ENCODE measurements at places on chromosomes 4 and X.

DNA sequence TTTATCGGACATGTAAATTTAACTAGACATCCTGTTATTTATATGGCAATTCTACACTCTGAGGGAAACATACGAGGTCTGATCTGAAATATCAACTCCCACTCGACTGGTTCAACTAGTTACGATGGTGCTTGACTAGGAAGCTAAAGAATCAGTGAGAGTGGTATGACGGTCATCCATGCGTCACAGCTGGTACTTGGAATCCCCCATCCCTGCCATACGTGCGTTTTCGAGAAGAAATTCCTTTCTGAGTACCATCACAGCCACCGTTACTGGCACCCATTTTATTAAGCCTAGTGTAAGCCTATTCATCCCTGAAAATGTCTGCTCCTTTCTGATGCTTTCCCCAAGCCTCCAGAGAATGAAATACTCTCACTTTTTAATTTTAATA, 695 bp upstream of the PIGA start:
- H3K27ac ChIP-seq = peak overlapping the region; percentile 88
- H3K4me3 ChIP-seq = peak overlapping the region; percentile 91
- DNase-seq = peak; percentile 14
- H3K27me3 ChIP-seq = peaks cover 3% of the 10 kb centered on the region
- peaks cover 14% of the 10 kb centered on the region for H3K4me1 ChIP-seq
- H3K36me3 ChIP-seq = peaks cover 9% of the 10 kb centered on the region

DNA sequence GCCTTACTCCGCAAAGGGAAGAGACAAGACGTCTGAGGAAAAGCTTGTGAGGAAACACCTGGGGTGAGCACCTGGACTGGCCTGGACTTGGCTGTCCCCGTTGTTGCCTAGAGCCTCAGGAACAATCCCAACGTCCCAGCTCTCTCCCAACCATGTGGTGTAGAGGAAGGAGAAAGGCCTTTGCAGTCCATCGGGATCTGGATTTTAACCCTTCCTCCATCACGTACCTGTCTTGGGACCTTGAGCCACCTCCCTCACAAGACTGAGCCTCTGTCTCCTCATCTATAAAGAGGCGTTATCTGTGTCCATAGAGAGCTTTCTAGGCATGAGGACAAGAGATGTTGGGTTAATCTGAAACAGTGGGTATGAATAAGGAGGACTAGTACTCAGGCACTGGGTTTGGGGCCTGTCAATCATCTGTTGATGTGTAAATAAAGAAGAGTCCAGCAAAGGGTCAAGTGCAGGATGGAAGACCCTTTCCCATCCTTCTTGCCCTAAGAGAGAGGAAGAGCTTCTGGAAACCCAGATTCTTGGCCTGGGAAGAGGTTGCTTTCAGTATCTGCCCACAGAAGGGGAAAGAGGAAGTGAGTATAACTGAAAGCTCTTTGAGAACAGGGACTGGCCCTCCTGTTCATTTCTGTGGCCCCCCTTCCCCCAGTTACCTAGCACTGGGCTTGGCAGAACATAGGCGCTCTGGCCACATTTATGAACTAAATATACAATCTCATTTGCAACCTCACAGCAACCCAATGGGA, 137.1 kb downstream of the PJA1 start:
- no peaks in the 10 kb centered on the region for H3K36me3 ChIP-seq
- DNase-seq = no peak
- no peak overlapping the region for H3K4me3 ChIP-seq

GRCh38 chr4:73589887-73590801, 30.1 kb downstream of the RASSF6 start:
- H3K4me1 ChIP-seq = no peaks in the 10 kb centered on the region
- H3K27me3 ChIP-seq = peaks cover 4% of the 10 kb centered on the region
- H3K27ac ChIP-seq = no peak overlapping the region
- DNase-seq = no peak
- no peaks in the 10 kb centered on the region for H3K36me3 ChIP-seq

DNA sequence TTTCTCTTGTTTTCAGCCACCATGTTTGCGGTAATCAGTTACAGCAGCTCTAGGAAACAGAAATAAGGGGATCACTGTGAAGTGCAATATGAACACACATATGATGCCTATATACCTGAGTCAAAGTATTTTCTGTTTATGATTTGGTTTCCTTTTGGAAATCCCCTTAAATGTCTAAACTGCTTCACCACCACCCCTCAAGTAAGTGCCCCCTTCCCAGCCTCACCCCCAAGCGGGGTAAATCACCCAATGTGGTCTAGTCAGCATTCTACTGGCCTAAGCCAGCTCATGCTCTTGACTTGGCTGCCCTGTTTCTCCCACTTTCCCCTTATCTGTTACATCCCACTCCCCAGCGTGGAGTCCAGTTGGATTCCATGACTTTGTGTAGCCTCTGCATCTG, 176.5 kb downstream of the QDPR start:
- H3K4me3 ChIP-seq = no peak overlapping the region
- peak; percentile 15 for DNase-seq
- peaks cover 7% of the 10 kb centered on the region for H3K36me3 ChIP-seq
- peaks cover 46% of the 10 kb centered on the region for H3K4me1 ChIP-seq
- peak overlapping the region; percentile 28 for H3K27ac ChIP-seq
- H3K27me3 ChIP-seq = peaks cover 6% of the 10 kb centered on the region

GRCh38 chr4:121213940-121214339, 49.8 kb upstream of the TNIP3 start:
- H3K36me3 ChIP-seq = peaks cover 4% of the 10 kb centered on the region
- no peak for DNase-seq
- H3K27ac ChIP-seq = no peak overlapping the region
- H3K27me3 ChIP-seq = peaks cover 4% of the 10 kb centered on the region

GRCh38 chr4:172657081-172657480, 511.5 kb upstream of the GALNT7 start:
- H3K27ac ChIP-seq = no peak overlapping the region
- H3K4me1 ChIP-seq = no peaks in the 10 kb centered on the region
- no peak overlapping the region for H3K4me3 ChIP-seq
- no peaks in the 10 kb centered on the region for H3K27me3 ChIP-seq
- H3K36me3 ChIP-seq = no peaks in the 10 kb centered on the region
- DNase-seq = no peak

GRCh38 chr4:148795156-148795864, 353.1 kb upstream of the NR3C2 start:
- DNase-seq = no peak
- H3K36me3 ChIP-seq = no peaks in the 10 kb centered on the region
- no peak overlapping the region for H3K4me3 ChIP-seq
- H3K27me3 ChIP-seq = no peaks in the 10 kb centered on the region
- no peak overlapping the region for H3K27ac ChIP-seq
- no peaks in the 10 kb centered on the region for H3K4me1 ChIP-seq

DNA sequence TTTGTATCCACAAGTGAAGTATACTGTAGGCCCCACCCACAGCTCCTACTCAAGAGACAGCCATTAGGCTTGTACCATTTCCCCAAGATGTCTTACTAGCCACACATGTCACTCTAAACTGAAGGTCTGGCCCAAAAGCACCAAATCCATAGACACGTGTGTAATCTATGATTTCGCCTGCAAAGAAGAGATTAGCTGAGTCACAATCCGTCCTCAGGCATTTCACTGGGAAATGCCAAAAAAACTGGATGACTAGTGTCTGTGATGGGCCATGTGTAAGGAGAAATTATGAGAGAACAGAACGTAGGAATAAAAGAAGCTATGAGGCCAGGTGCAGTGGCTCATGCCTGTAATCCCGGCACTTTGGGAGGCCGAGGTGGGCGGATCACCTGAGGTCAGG, 21.9 kb upstream of the RP2 start:
- peaks cover 5% of the 10 kb centered on the region for H3K27me3 ChIP-seq
- no peak overlapping the region for H3K27ac ChIP-seq
- DNase-seq = no peak
- no peaks in the 10 kb centered on the region for H3K36me3 ChIP-seq
- H3K4me3 ChIP-seq = no peak overlapping the region
- no peaks in the 10 kb centered on the region for H3K4me1 ChIP-seq

GRCh38 chr4:3572363-3572762, 40.1 kb upstream of the LRPAP1 start:
- H3K27ac ChIP-seq = no peak overlapping the region
- H3K4me1 ChIP-seq = no peaks in the 10 kb centered on the region
- H3K36me3 ChIP-seq = no peaks in the 10 kb centered on the region
- DNase-seq = no peak

DNA sequence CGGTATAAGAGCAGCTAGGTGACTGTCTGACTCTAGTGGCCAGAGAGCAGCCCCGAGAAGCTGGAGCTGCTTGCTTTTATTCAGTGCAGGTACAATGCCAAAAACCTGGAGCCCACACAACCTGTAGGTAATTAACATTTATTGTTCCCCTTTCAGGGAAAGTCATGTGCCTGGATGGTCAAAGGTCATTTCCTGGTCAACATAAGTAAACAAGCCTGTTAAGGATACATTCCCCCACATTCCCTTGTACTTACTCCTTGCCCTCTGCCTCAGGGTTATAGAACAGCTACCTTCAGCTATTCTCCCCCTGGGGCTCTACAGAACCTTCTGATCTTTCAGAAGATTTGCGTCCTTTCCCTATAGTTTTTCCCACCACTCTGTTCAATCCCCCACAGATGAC, 253.4 kb downstream of the TMA16 start:
- H3K36me3 ChIP-seq = no peaks in the 10 kb centered on the region
- H3K4me3 ChIP-seq = no peak overlapping the region
- DNase-seq = no peak
- no peaks in the 10 kb centered on the region for H3K4me1 ChIP-seq

GRCh38 chr4:155060873-155061272, 147.6 kb upstream of the NPY2R start:
- H3K27ac ChIP-seq = no peak overlapping the region
- H3K27me3 ChIP-seq = no peaks in the 10 kb centered on the region
- H3K4me3 ChIP-seq = no peak overlapping the region
- DNase-seq = no peak

DNA sequence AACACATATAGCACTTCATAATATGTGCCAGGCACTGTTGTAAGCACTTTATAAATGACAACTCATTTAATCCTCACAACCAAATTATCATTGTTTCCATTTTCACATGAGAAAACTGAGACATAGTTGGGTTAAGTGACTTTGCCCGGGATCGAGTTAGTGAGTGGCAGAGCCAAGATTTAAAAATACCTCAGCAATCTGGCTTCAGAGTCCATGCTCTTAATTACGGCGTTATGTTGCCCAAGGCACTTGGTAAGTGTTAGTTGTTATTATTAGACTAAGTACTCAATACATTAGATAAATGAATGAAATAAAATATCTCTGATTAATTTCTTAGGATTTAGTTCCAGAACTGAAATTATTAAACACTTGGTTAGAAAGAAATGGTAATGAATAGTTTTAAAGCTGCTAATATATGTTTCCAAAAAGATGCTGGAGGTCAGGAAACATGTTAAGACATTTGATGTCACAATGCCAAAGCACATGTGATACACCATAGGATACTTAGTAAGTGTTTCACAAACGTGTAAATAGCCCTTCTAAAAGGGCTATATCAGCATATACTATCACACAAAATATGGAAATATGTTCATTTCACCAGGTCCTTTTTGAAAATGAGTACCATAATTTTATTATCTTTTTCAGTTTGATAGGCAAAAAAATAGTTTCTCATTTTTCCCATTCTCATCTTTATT, 301.9 kb downstream of the GPAT3 start:
- H3K27me3 ChIP-seq = no peaks in the 10 kb centered on the region
- H3K4me1 ChIP-seq = no peaks in the 10 kb centered on the region
- H3K4me3 ChIP-seq = no peak overlapping the region
- H3K36me3 ChIP-seq = no peaks in the 10 kb centered on the region
- H3K27ac ChIP-seq = no peak overlapping the region
- DNase-seq = no peak

DNA sequence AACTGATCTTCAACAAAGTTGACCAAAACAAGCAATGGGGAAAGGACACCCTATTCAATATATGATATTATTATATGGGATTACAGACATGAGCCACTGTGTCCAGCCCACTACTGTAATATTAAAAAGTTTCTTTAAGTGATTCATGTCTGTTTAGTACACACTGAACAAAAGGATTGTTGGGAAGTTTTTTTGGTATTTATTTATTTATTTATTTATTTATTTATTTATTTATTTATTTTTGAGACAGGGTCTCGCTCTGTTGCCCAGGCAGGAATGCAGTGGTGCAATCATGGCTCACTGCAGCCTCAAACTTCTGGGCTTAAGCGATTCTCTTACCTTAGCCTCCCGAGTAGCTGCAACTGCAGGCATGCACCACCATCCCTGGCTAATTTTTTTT, 58.4 kb upstream of the PGAM4 start:
- no peak overlapping the region for H3K27ac ChIP-seq
- no peaks in the 10 kb centered on the region for H3K4me1 ChIP-seq
- H3K27me3 ChIP-seq = no peaks in the 10 kb centered on the region
- DNase-seq = no peak
- H3K4me3 ChIP-seq = no peak overlapping the region
- peaks cover 3% of the 10 kb centered on the region for H3K36me3 ChIP-seq

GRCh38 chr4:90540536-90540935, 413.3 kb downstream of the CCSER1 start:
- H3K27me3 ChIP-seq = no peaks in the 10 kb centered on the region
- no peak overlapping the region for H3K4me3 ChIP-seq
- no peak overlapping the region for H3K27ac ChIP-seq
- DNase-seq = no peak

GRCh38 chrX:111259559-111259958, 10.7 kb downstream of the CAPN6 start:
- H3K27me3 ChIP-seq = no peaks in the 10 kb centered on the region
- no peaks in the 10 kb centered on the region for H3K4me1 ChIP-seq
- no peak for DNase-seq
- H3K4me3 ChIP-seq = no peak overlapping the region

DNA sequence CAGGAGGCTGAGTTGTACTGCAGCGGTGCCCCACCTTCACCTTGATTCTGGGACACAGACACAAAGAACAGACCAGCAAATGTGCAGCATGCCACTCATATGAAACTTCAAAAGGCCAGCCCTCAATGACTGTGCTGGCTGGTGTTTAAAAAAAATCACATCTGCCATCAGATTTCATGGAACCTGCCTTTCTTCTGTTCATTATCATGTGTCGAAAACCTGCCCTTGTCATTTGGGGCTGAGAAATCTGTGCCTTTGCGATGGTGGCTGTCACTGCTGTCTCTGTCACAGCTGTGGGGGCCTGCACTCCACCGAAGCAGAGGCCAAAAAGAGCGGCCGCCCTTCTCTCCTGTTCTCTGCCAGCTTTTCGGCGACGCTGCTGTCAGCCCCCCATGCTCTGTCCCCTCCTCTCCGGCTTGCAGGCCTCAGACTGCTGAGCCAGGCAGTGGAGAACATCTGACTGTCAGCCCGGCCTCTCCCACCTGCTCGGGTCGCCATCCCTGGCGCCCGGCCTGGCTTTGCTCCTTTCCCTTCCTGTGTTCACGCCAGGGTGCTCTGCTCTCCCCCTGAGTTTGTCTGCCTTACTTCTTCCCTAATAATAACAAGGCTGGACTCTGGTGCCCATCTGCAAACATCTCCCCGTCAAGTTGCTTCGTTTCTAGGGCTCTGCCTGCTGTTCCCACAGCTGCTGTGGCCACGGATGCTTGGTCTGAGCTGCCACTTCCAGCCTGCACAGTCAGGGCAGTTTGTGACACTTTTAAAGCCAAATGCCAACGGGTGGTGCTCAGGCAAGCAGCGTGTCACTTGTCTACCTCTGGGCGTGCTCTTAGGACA, 355.2 kb downstream of the UNC5C start:
- H3K27ac ChIP-seq = no peak overlapping the region
- no peaks in the 10 kb centered on the region for H3K36me3 ChIP-seq
- H3K27me3 ChIP-seq = no peaks in the 10 kb centered on the region
- H3K4me3 ChIP-seq = no peak overlapping the region

- no peaks in the 10 kb centered on the region for H3K36me3 ChIP-seq
- no peak for DNase-seq
- no peak overlapping the region for H3K27ac ChIP-seq
Measured at GRCh38 chr4:186202490-186203140, 11.2 kb downstream of the CYP4V2 start.

GRCh38 chr4:3355266-3355748, 62.5 kb downstream of the RGS12 start:
- H3K27ac ChIP-seq = no peak overlapping the region
- H3K4me1 ChIP-seq = no peaks in the 10 kb centered on the region
- no peaks in the 10 kb centered on the region for H3K36me3 ChIP-seq
- no peak overlapping the region for H3K4me3 ChIP-seq
- no peak for DNase-seq

Measured in activated T-helper 1 cell treated with anti-CD3 and anti-CD28 coated beads, Interleukin-12 subunit alpha, Interleukin-12 subunit beta, Interleukin-2, Interleukin-4 antibody, amounts not matched to agents 30 ng/mL and 10 ng/mL and 1 ng/mL, durations not matched to agents 14 hours and 24 hours and 36 hours (primary cell).